Mucosa of descending colon (tissue), 3 donors: ENCODE measurements at places on chromosomes 6 and 20. TPM values are rescaled to one million over a fixed set of nuclear protein-coding genes. Genes with fewer than 3 reads are reported as not detected.
A peak's percentile ranks its signal among the peaks of the same experiment; 100 is the strongest.

- DNase-seq = no peak
These were observed 26.3 kb downstream of the C6orf89 start for GRCh38 chr6:36912030-36912454.

DNA sequence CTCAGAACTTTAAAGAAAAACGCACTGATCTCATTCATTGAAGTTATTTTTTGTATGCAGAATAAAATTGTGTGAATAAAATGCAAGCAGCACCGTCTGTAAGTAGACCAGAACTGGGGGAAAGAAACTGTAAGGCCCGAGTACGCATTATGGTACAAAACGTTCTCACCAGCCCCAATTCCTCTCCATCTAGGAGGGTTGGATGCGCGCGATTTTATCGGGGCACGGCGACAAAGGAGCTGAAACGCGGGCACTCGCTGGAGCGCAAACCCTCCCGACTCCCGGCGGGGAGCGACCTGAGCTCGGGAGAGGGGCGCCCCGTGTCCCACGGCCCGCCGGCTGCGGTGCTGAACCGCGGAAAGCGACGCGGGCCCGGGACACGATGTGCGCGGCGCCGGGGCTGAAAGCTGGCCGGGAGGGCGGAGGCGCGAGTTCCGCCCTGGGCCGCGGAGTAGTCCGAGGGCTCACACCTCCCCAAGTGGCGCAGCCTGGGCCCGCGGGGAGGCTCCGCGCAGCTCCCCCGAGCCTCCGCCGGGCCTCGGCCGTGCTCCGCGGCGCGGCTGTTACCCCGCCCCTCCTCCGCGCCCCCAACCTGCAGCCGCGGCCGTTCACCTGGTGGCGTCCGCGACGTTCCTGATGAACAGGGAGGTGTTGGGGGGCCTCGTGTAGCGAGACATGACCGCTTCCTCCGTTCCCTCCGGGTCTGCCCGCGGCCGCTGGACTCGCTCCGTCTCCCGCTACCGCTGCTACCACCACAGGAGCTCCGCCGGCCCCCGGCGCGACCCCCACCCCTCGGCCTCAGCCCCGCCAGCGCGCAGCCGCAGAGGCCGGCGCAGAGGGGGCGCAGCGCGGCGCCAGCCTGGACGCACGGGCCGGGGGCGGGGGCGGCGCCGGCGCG is at the start of gene SRSF12:
SRSF12 (minus strand) TSS at position 861 of the 898 bp plus-strand sequence; CDS start at position 677, 184 bp downstream.
- DNase-seq = peak; percentile 55

- no peak for DNase-seq
These were observed 296.2 kb downstream of the FARS2 start for GRCh38 chr6:5557506-5557905.

SPDEF gene
- total RNA-seq = 13.8 TPM
